Calu3 (cell line): ENCODE measurements at places on chromosomes 1 and 21.

DNA sequence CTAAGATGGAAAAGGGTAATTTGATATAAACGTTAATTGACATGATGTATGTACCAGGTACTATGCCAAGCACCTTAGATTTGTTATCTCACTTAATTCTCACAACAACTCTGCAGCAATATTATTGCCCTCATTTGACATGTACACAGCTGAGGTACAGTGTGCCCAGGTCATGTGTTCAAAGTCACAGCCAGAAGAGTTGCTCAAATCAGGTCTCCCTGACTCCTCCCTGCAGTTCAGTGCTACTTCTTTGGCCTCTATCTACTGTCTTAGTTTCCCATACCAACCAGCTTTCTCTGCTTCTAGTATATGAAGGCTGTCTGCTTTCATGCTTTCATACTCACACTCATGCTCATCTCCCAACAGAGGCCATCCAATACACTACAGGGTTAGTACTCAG is 15.1 kb downstream of the TBX15 start:
- no peak for DNase-seq

GRCh38 chr1:246658567-246658966 is 65.6 kb upstream of the SCCPDH start:
- no peak for DNase-seq

- no peak for DNase-seq
Observed at GRCh38 chr1:109977225-109977624, 7.3 kb upstream of the AHCYL1 start.

DNA sequence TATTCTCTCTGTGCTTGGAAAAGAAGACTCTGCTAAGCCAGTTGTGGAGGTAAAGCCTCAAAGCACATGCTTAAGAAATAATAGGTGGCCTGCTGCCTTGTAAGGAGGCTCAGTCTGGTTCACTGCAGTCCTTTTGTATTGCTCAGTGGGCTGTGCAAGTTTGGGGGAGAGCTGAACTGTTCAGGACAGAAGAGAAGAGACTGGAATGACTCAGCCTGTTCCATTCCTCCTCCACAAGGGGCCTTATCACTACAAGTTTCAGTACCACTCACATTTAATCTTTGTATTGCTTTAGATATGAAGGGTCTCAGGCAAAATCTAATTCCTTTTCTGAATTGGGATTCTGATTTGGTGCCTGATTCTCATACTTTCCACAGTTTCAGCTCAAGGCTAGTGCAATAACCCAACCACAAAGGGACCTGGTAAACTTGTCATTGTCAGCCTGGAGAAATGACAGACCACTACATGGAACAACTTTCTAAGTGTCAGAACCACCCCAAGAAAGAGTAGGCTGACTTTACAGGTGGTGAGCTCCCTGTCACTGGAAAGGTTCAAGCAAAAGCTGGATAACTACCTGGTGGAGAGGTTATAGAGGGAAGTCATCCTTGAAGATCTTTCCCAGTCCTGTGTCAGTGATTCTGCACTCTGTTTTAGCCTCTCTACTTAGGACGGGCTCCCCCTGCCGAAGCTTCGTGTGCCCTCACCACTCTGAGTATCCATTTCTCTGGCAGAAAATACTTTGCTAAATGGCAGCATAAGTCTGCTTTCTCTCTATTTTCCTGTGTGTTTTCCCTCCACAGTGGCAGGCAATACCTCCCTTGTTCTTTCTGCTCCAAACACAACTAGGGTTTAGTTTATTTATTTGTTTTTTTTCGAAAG is 162.9 kb upstream of the GJB5 start:
- DNase-seq, result no peak

DNA sequence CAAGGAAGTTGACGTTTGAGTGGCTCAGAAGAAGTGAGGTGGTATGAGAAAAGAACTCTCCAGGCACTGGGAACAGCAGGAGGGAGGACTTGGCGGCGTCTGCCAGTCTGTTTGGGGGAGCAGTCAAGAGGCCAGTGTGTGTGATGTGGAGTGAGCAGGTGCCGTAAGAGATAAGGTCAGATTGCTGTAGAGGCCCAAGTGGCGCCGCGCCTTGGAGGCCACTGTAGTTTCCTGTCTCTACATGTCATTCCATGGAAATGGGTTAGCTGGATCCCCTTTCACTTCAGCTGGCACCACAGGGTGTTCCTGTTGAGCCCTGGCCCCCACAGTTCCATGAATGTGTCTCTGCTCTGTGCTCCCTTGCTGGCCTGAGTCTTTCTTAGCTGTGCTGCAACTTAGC is 35.5 kb upstream of the PTPRF start:
- DNase-seq, result no peak

- DNase-seq, result no peak
Observed at GRCh38 chr1:209176866-209177430, 406.6 kb upstream of the CAMK1G start.
